ENCODE measurements at places on chromosomes 2 and 18. TPM values are rescaled to one million over a fixed set of nuclear protein-coding genes. Genes with fewer than 3 reads are reported as not detected.

DNA sequence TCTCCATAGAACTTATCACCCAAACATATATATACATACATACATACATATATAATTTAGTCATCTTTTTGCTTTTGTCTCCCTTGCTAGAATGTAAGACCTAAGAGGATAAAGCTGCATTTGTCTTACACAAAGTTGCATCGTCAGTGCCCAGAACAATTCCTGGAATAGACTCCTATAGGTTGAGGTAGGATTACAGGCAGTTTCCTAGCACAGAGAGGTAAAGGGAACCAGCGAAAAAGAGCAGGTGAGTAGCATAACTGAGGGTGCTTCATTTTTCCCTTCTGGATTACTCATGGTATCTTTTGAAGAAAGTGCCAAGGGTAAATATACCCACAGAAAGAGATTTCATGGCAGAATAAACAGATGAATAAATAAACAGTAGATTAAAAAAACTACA is 68.1 kb upstream of the AMMECR1L start:
- peaks cover 31% of the 10 kb centered on the region for H3K36me3 ChIP-seq
- no peak overlapping the region for H3K4me3 ChIP-seq
- no peak overlapping the region for H3K27ac ChIP-seq
- DNase-seq = no peak
- H3K27me3 ChIP-seq = no peaks in the 10 kb centered on the region
- no peaks in the 10 kb centered on the region for H3K4me1 ChIP-seq

DNA sequence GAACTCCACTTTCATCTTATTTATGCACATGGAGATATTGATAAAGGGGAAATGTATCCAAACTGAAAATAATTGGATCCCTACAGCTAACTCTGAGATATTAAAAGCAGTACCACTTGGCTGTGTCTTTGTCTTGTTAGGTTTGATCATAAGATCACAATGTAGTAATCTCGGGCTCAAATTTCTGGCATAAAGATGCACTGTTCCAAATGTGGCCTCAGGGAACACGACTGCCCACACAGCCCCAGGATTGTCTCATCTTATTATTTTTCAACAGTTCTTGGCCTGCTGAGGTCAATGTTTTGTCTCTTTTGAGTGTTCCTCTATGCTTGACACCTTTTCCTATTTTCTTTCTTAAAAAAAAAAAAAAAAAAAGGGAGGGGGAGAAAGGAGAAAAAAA is 114.1 kb downstream of the GBX2 start:
- peaks cover 29% of the 10 kb centered on the region for H3K4me1 ChIP-seq
- H3K36me3 ChIP-seq = peaks cover 9% of the 10 kb centered on the region
- H3K27me3 ChIP-seq = no peaks in the 10 kb centered on the region

DNA sequence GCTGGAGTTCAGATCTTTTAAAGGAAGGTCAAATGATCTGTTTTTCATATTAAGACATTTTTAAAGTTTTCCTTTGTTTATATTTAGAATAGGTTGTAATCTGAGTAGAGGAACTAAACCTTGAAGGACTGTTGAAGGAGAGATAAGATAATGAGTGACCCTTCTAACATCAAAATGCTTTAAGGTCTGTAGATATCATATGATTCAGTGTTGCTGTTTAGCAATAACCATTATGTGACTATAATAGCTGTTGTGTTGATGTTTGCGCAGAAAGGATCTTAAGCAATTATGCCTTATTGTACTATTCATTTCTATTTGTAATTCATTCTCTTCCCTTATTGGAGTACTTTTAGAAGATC is 60.0 kb downstream of the SLC16A14 start:
- DNase-seq = no peak
- no peaks in the 10 kb centered on the region for H3K27me3 ChIP-seq
- H3K4me1 ChIP-seq = no peaks in the 10 kb centered on the region
- no peak overlapping the region for H3K4me3 ChIP-seq
- no peak overlapping the region for H3K27ac ChIP-seq

- H3K27ac ChIP-seq = peak overlapping the region; percentile 50
- no peak overlapping the region for H3K4me3 ChIP-seq
- DNase-seq = no peak
- no peaks in the 10 kb centered on the region for H3K27me3 ChIP-seq
- peaks cover 20% of the 10 kb centered on the region for H3K36me3 ChIP-seq
These were observed 77.3 kb downstream of the KCTD1 start for GRCh38 chr18:26471027-26471426.

- peaks cover 21% of the 10 kb centered on the region for H3K4me1 ChIP-seq
- H3K27ac ChIP-seq = peak within 1 kb of the TSS; percentile 99
- peak; percentile 39 for DNase-seq
- peak within 1 kb of the TSS; percentile 94 for H3K4me3 ChIP-seq
These were observed at the start of gene TMEM237 for GRCh38 chr2:201643216-201643890. Gene TMEM237 (minus strand): TSS chr2:201643503. CDS start chr2:201643400, 103 bp downstream.

- DNase-seq = no peak
- peaks cover 11% of the 10 kb centered on the region for H3K4me1 ChIP-seq
- no peaks in the 10 kb centered on the region for H3K27me3 ChIP-seq
- H3K36me3 ChIP-seq = no peaks in the 10 kb centered on the region
- H3K27ac ChIP-seq = no peak overlapping the region
These were observed 233.3 kb downstream of the C1D start for GRCh38 chr2:67829470-67829869.

DNA sequence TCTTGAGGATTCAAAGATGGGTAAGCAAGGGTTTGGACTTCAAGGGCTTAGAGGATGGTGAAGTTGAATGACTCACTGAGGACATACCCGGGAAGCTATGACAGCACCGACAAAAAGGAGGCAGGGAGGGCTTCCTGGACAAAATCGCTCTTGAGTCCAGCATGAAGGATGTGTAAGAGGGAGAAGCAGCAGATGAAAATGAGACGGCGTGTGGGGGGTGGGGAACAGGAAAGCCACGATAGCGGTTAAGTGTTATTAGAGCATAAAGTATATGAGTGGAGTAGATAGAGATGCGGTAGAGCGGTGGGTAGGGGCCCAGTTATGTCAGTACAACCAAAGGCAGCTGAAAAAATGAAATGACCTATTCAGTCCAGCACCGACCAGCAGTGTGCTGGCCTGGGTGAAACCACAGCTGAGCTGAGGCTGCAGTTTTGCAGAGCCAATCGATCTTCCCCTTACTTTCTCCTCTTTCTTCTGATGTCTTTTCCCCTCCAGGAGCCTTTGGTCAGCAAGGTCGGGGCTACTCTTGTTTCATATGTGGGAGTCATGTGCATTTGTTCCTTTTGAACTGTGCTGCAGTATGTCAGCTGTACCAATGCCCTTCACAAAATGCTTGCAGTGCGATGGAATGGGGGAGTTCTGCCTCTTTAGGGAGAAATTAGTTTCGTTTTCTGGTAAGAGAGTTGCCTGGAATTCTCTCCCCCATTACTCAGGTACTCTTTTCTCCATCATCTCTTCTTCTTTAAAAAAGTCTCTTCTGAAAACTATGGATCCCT is 2.0 kb upstream of the THUMPD2 start:
- H3K36me3 ChIP-seq = peaks cover 2% of the 10 kb centered on the region
- peak overlapping the region; percentile 6 for H3K27ac ChIP-seq
- peaks cover 26% of the 10 kb centered on the region for H3K4me1 ChIP-seq
- no peak overlapping the region for H3K4me3 ChIP-seq
- DNase-seq = no peak

GRCh38 chr2:160667811-160668210 is 174.2 kb upstream of the RBMS1 start:
- no peak overlapping the region for H3K27ac ChIP-seq
- peaks cover 32% of the 10 kb centered on the region for H3K4me1 ChIP-seq
- no peaks in the 10 kb centered on the region for H3K36me3 ChIP-seq
- H3K27me3 ChIP-seq = no peaks in the 10 kb centered on the region
- DNase-seq = no peak

DNA sequence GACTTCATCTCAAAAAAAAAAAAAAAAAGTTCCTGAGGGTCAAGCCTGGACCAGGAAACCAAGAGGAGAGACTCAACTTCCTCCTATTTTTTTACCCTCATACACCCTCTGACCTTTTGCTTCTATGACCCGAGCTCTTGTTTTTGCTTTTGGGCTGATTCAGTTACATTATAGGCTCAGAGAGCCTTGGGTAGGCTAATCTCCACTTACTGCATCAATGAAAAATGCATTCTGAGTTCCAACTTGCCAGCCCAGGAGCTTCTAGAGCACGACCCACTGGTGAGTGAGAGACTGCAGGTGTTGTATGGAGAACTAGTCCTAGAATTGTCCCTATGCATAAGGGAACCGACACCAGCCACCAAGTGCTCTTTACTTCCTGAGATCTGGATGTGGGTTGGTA is 91.1 kb downstream of the CABLES1 start:
- peaks cover 38% of the 10 kb centered on the region for H3K4me1 ChIP-seq
- H3K36me3 ChIP-seq = peaks cover 7% of the 10 kb centered on the region
- no peaks in the 10 kb centered on the region for H3K27me3 ChIP-seq
- no peak overlapping the region for H3K4me3 ChIP-seq
- no peak for DNase-seq
- H3K27ac ChIP-seq = no peak overlapping the region

Gene KCNG2
- total RNA-seq = not detected

Gene ALK
- 0.09 TPM for total RNA-seq

Gene FAM237A
- total RNA-seq = not detected

Gene ABCB11
- 0.18 TPM for total RNA-seq

Gene REG3A
- not detected for total RNA-seq
